ENCODE measurements at places on chromosomes 16 and 17.

- DNase-seq, result no peak
Measured at GRCh38 chr17:73255671-73256181, 6.0 kb downstream of the CPSF4L start.

DNA sequence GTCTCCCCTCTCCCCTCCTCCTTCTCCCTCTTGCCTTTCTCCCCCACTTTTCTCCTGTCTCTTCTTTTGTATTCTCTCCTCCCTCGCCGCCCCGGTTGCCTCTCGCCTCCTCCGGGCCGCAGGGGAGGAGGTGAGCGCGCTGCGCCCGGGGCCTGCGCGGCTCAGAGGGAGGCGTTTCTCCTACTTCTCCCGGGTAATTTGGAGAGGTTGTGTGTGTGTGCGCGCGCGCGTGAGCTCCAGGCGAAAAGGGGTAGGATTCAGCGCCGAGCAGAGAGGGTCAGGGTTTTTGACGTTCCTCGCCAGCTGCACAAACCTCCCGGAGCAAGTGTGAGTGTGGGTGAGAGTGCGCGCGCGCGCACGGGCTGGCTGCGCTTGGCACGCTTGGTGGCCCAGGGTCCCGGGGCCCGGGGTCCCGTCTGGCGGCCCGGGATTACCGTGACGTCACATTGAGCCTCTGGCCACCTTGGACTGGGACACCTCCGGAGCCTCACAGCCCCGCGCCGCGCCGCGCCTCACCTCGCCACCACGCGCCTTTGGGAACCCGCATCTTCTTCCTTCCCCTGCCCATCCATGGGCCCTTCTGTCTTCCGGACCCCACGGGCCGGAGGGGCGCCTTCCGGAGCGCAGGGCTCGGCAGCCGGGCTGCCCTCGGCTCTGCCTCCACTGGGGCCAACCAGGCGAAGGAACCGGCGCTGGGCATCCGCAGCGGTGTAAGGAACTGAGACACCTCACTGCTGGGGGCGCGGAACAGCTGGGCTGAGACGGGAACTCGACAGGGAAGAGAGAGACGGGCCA, 479 bp downstream of the IRX6 start:
- DNase-seq, result no peak

DNA sequence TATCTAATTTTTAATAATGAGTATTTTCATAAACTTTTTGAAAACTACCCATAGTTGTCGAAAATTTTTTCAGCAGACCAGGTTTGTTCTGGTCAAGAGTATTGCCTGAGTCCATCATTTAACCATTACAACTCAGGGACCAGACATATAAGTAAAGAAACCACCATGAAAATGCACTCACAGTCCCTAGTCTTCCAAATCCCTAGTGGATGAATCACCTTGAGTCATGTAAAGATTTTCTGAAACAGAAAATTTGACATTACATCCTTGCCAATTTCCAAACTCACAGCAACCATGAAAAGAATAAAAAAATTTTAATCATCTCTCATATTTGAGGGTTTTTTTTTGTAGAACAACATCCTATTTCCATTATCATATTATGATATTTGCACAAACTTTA, 1337.5 kb upstream of the CDH8 start:
- DNase-seq, result no peak

DNA sequence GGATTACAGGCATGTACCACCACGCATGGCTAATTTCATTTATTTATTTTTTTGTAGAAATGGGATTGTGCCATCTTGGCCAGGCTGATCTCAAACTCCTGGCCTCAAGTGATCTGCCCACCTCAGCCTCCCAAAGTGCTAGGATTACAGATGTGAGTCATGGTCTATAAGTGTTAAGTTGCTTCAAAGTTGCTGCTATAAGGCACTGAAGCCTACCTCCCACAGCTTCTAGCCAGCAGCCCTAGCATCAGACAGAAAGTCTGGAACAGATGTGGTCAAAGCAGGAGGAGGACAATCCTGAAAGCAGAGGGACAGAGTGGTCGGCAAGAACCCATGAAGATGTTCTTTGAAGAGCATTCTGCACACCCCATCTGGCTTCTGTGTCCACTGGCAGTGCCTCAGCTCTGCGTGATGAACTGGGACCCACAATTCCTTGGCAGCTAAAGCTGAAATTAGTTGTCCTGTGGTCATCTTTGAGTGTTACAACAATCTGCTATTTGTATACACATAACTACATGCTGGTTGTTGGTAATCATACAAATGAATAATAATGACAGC, 11.2 kb downstream of the MAP3K14 start:
- no peak for DNase-seq

DNA sequence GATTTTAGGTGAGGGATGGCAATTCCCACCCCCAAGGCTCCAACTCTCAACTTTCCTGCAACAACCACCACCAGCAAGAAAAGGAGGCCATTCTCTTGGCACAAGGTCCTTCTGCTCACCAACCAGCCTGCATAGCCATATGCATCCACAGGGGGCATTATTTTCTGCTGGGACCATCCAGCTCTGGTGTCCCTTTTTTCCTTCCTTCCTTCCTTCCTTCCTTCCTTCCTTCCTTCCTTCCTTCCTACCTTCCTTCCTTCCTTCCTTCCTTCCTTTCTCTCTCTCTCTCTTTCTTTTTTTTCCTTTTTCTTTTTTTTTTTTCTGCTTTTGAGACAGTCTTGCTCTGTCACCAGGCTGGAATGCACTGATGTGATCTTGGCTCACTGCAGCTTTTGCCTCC, 21.1 kb upstream of the COX10 start:
- no peak for DNase-seq

GRCh38 chr17:14737984-14738651, 437.2 kb downstream of the HS3ST3B1 start:
- DNase-seq, result no peak

DNA sequence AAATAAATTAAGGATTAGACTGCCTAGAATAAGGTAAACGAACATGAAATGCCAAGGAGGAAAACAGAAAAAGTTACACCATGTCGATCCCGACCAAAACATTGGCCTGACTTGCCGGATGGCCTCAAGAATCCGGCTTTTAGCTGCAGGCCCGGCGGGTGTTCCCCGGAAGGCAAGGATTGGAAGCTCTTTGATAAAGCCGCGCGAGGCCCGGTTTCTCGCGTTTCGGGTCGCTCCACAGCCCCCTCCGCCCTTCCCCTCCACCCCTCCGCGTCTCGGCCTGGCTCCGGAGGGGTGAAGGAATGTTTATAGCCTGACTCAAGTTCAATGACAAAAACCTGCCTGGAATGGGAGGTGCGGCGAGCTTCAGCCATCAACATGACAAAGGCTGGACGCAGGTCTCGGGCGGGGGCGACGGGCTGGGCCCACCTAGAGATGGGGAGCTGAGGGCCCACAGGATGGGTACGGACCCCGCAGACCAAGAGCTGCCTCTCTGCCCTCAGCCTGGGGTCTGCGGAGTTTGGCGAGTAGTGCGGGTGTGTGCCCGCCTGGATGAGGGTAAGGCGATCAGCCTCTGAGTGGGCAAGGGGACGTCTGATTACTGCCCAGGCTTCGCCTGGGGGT, 2.6 kb downstream of the PRAC1 start:
- no peak for DNase-seq

DNA sequence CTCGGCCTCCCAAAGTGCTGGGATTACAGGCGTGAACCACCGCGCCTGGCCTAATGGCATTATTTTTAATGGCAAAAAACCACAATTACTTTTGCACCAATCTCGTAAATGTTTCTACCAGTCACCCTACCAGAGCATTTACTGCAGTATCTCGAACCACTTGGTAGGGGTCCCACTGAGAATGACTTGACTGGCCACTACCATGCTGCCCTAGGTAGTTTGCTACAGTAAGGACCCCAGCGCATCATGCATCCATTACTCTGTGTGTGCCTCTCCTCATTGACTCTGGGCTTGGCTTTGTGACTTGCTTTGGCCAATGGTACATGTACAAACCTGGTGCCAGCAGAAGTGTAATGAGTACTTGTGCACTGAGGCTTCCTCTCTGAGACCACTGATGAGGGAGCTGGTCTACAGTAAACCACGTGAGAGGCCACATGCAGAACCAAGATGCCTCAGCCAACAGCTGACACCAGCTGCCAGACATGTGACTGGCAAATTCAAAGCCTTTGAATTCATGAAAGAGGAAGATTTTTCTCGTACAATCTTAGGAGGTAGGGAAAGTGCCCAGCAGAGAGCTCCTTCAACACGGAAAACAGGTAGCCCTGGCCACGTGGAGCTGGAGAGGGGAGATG, 421.7 kb upstream of the C16orf82 start:
- no peak for DNase-seq

- DNase-seq, result no peak
Measured at GRCh38 chr16:82776470-82777146, 149.8 kb downstream of the CDH13 start.

- peak; percentile 17 for DNase-seq
Measured at GRCh38 chr17:21551081-21551881, 141.0 kb upstream of the KCNJ18 start.

Measured in CMK (cell line).